ENCODE measurements at places on chromosomes 16 and 17.

DNA sequence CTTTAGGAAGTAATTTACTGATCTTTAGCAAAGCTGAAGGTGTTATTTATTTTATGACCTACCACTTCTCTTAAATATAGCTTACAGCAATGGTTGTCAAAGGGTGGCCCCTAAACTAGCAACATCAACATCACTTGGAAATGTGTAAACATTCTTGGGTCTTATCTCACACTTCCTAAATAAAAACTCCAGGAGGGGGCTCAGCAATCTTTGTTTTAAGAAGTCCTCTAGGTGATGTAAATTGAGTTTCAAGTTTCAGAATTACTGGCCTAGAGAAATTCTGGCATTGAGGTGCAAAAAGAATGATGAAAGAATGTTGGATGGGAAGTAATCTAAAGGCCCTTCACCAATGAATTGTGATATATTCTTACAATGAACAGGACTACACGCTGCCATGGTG is 142.3 kb downstream of the HS3ST4 start:
- DNase-seq = no peak

GRCh38 chr17:7479213-7480088 is at the start of gene ZBTB4:
Gene ZBTB4, minus strand, starts transcription at chr17:7479631. Its CDS starts 12,830 bp downstream, at chr17:7466801.
- DNase-seq = peak; percentile 66

DNA sequence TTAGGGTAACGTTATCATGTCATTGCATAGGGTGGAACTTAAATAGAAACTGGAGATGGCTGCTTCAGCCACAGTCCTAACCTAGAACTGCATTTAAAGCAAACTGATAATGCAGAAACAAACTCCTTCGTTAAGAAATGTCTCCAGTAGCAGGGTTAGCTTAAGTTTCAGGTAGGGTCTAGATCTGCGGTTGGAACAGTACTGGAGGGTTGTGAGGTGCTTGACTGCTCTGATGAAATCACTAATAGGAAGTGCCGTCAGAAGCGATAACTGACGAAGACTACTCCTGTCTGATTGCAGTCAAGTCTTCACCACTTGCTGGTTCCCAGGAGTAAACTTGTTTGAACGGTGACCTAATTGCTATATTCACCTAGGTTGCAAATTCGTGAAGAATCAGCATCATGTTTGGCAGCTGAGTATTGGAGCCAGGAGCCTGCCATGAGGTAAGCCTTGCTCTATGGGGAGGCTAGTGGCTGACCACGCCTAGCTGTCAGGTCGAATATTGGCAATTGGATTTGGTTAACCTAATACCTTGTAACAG is 24.5 kb downstream of the TRPV2 start:
- DNase-seq = no peak

DNA sequence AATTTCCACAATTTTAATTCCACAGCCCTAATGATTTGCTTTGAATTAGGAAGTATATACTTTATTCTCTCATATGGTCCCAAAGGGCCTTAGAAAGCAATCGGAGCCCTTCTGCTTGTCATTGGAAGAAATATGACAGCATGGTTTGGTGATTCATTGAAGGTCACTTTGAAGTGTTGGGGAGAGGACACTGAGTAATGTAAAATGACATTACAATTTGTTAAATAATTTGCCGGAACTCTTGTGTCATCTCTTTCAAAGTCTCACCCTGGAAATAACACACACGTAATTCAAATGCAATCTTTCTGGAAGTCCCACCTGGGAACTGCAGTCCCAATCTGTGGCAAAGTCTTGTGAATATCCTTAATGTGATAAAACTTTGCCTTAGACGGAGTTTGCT is 59.8 kb downstream of the BMERB1 start:
- no peak for DNase-seq

DNA sequence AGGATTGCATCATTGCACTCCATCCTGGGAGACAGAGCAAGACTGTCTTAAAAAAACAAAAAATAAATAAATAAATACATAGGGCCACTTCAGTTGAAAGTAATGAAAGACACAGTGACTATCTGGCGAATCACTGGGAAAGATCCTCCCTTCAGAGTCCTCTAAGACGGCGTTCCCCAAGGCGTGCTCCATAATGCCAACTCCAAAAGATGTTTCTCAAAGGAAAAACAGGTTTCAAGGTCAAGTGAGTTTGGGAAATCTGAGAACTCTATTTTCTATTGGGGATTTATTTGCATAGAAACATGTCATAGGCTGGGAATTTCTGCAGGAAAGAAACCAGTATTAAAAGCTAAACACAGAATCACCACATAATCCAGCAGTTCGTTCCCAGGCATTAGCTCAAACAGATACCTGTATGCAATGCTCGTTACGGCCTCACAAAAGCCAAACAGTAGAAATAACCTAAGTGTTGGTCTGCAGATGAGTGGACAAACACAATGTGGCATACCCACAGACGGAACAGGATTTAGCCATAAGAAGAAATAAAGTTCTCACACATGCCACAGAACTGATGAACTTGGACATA is 7.9 kb downstream of the KLHDC4 start:
- DNase-seq = no peak

- DNase-seq = no peak
Observed at GRCh38 chr17:47470836-47471235, 60.1 kb upstream of the NPEPPS start.

DNA sequence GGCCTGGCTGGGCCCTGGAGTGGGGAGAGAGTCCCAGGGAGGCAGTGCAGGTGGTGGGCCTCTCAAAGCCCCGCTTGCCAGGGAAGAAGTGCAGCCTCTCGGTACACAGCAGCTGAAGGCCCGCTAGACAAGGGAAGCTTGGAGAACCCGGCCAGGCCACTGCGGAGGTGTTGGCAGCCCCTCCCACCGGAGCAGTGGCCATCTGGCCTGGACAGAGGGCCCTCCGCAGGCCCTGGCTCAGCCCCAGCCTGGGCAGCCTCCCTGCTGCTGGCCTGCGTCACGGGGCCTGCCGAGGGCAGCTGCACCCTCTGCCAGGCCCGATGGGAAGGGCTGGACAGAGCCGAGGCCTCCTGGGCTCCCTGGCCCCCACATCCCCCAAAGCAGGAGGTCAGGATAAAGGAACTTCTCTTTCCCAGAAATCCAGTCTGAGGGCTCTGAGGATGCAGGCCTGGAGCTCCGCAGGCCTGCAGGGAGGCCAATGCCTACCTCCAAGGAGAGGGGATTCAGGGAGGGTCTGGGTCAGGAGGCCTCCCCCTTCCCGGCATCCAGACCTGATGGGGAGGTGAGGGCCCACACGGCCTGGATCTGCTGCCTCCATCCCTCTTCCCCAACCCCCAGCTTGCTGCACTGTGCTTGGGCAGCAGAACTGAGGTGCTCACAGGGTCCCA is 4.3 kb downstream of the SPPL2C start:
- DNase-seq = no peak

GRCh38 chr17:77434136-77435114 is 293.7 kb downstream of the SEC14L1 start:
- no peak for DNase-seq

DNA sequence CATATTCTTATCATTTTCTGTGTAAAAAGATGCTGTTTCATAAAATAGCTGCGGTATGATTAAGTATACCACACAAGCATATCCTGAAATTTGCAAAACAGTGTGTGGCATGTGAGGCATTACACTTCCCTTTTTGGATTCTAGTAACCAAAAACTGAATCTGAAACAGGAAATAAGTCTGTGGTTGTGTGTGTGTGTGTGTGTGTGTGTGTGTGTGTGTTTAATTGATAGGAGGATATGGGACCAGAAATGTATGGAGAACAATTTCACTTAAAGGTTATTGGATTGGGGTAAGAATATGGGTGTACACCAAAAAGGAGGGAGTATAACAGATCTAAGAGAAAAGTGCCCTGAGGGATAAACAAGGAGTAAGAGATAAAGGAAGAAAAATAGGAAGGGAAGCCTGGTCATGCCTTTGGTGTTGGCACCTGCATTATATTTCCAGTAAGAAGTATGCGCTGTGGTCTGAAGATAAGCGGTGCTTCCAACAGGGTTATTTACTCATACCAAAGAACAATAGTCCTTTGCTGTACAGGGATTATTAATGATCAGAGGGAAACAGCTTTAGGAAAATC is 4.0 kb downstream of the LYRM1 start:
- no peak for DNase-seq

DNA sequence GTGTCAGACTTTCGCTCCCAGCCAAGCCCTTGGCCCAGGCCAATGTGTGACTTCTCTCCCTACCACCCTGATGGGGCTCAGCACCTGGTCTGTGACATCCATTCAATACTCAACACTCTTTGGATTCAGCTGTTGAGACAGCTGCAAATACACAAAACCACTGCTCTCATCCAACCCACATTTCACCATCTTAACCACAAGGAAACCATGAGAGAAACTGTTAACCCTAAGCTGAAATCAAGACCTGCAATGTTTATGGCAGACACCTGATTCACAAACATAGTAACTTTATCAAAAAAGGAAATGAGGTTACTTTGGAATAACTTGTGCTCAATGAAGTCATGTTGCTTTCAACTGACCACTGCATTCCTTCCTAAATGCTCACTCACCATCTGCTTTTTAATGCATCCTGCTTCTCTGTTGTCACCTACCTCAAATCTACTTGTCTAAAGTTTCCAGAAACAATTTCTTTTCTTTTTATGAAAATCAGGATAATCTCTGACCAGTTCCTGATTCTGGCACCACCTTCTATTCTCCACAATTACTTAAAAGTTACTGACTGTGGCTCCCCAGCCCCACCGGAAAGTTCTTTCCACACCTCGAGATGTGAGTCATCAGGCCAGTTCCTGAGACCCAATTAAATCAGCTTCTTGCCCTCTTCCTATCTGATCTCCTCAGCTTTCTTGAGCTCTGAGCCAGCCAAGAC is 88.2 kb downstream of the NOG start:
- no peak for DNase-seq

DNA sequence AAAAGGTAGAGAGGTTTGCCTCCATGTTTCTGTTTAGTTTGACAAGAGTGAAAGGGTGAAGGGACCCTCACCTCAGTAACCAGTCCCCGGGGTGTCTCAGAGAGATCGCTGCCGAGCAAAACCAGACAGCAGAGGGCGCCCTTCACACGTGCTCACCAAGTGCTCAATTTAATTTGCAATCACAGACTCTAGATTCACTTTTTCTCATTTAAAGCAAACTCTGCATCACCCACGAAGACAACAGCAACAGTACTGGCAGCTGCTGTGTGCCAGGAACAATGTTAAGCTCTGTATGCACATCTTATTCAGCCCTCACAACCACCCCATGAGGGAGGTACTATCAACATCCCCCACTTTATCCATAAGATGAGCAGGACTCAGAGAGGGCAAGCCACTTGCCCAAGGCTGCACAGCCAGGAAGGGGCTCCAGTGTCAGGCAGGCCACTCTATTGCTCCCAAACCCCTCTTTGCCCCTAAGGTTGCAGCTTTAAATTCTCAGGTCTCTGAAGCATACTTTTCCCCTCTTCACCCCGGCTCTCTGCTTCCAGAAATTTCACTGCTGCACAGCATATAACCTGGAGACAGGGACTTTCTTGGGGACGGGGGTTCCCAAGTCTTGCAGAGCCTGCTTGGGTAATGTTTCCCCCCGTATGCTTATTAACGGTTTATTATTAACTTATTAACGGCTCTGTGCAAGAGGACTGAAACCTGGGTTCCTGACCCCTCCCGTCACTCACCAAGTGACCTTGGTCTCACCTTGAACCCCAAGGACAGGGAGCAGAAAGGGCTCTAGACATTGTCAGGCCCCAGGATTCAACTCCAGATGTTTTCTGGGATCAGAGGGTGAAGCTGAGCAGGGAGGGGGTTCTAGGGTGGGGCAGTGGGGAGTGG is 70.9 kb downstream of the CNGB1 start:
- peak; percentile 75 for DNase-seq

DNA sequence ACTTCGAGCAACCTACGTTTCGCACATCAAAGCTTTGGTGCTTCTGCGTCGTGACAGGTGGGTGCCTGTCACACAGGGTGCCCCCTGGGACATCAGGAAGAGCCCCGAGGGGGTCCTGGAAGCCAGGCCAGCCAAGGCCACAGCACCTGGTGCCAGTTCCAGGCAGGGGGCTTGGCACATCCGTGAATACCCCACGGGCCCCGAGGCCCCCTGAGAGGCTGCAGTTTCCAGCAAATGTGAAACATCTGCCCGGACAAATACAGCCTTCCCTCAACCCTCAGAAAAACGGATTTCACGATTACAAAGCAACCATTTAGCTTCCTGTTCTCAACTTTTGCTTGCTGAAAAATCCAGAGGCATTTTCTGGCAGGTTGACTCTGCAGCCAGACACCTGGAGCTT is 109.3 kb upstream of the METRNL start:
- DNase-seq = no peak

- DNase-seq = no peak
Observed at GRCh38 chr16:51500306-51500705, 349.2 kb upstream of the SALL1 start.

DNA sequence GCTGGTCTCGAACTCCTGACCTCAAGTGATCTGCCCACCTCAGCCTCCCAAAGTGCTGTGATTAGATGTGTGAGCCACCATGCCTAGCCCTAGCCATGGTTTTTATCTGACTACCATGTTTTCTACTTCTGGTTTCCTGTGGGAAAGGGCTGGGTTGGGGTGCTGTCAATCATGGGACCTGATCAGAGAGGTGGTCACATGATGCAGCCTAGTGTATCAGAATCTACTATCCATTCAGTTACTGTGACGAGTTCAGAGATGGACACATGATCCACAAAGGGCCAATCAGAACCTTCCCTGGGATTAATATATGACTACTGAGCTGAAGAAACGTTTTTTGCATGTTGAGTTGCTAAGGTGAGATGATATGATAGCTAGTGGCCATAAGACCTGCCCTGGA is 59.1 kb downstream of the ABCC6 start:
- DNase-seq = no peak

DNA sequence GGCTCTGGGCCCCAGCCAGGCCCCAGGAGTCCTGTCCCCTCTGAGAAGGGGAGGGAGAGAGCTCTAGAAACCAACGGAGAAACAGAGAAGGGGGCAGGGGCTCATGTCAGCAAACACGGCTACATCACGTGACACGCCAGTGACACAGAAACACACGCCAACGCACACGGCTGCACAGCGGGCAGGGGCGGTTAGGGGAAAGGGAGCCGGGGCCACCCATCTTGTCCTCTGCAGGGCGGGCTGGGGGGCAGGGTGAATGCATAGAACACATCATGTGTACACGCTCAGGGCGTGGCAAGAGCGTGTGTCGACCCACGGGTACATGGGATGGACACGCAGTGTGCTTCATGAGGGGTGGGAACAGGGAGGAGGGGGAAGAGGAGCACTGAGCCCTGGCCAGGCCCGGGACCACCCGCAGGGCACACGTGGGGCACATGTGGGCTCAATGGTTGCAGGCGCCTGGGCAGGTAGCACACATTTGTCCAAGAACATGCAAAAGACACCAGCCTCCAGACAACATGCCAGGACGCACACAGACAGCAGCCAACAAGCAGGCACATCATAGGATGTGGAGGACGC is 4.6 kb downstream of the HSD3B7 start:
- DNase-seq = no peak

- DNase-seq = no peak
Observed at GRCh38 chr17:61411261-61412142, 11.9 kb downstream of the TBX2 start.

DNA sequence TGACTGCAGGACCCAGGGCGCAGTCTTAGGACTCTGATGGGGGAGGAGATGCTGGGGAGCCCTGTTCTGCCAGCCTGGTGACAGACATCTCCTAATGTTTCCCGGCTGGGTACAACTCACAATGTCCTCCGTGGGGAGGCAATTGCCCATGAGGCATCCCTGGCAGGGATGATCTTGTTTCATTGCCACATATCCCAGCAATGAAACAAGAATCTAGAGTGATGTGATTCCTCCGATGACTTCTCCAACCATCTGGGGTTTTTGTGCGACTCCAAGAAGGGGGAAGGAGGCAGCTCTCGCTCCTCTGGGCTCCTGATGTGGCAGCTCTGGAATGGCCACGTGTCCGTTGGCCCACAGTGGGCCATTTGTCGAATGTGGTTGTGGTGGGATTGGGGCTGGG is 255.8 kb downstream of the SEC14L1 start:
- DNase-seq = no peak

Measured in activated naive CD4-positive, alpha-beta T cell treated with anti-CD3 and anti-CD28 coated beads, Interleukin-2, amount 50 U/mL, for 16 hours (primary cell).